ENCODE measurements at places on chromosomes 6 and 20. TPM values are rescaled to one million over a fixed set of nuclear protein-coding genes. Genes with fewer than 3 reads are reported as not detected.

GRCh38 chr6:165167861-165168260 lies 141.5 kb downstream of the C6orf118 start:
- DNase-seq = no peak
- H3K27me3 ChIP-seq = no peaks in the 10 kb centered on the region
- H3K27ac ChIP-seq = no peak overlapping the region

- no peaks in the 10 kb centered on the region for H3K27me3 ChIP-seq
- no peak overlapping the region for H3K27ac ChIP-seq
- DNase-seq = no peak
- no peaks in the 10 kb centered on the region for H3K4me1 ChIP-seq
Observed at GRCh38 chr6:12275107-12275506, 15.1 kb upstream of the EDN1 start.

DNA sequence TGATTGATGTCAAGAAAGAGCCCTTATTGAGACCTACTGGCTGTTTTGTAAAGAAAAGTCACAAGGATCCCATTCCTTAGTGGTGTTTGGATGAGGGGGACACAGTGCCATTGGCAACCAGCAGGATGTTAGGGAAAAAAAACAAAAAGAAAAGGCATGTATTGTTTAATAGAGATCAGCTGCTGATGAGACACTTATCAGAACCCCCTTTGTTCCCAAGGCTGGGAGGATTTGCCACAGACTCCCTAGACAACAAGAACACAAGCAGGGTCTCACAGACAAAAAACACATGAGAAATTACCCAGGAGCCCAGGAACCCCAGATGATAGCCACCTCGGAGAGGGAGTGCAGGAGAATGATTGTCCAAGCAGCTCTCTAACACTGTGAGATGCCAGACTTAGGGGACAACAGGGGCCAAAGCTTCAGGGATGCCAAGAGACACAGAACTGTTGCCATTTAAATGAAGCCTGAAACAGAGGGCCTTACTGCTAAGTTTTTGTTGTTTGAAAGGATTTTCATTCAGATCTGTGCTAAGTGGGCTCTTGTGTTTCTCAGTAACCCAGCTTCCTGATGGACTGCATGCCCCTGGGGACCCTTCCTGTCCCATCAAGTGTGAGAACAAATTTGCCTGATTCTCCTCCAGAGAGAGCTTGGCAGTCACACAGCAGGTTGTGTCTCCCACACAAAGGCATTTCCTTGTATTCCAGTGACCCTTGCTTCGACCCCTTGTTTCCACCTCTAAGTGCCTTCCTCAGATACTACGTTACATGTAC lies 48.7 kb upstream of the HEY2 start:
- no peak for DNase-seq
- H3K4me3 ChIP-seq = no peak overlapping the region
- H3K36me3 ChIP-seq = no peaks in the 10 kb centered on the region
- H3K4me1 ChIP-seq = no peaks in the 10 kb centered on the region

DNA sequence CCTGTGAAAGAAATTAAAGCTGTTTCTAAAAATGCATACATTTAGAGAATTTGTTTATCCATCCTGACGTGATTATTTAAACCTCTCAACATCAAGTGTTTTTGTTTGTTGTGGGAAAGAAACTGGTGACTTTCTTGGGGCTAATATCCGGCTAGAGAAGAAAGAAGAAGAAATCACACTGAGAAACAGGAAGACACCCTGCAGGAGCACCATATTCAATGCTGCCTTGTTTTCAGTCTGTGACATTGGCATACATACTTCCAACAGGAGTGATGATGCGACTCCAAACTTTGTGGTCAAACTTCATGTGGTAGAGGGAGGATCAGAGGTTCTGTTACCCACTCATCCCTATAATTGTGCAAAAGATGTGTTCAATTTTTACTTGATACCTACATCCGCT lies 997.6 kb upstream of the CITED2 start:
- H3K27ac ChIP-seq = no peak overlapping the region
- no peaks in the 10 kb centered on the region for H3K27me3 ChIP-seq
- H3K36me3 ChIP-seq = no peaks in the 10 kb centered on the region
- DNase-seq = no peak
- H3K4me3 ChIP-seq = no peak overlapping the region

GRCh38 chr6:27237089-27237803 lies 10.3 kb upstream of the PRSS16 start:
- H3K27ac ChIP-seq = no peak overlapping the region
- peak overlapping the region; percentile 19 for H3K4me3 ChIP-seq
- H3K4me1 ChIP-seq = peaks cover 31% of the 10 kb centered on the region
- no peaks in the 10 kb centered on the region for H3K36me3 ChIP-seq

GRCh38 chr20:18808712-18809111 lies 4.9 kb upstream of the SCP2D1 start:
- peaks cover 12% of the 10 kb centered on the region for H3K27me3 ChIP-seq
- no peak overlapping the region for H3K27ac ChIP-seq
- H3K4me1 ChIP-seq = no peaks in the 10 kb centered on the region
- DNase-seq = no peak
- H3K36me3 ChIP-seq = no peaks in the 10 kb centered on the region
- H3K4me3 ChIP-seq = no peak overlapping the region

- H3K4me3 ChIP-seq = no peak overlapping the region
- H3K36me3 ChIP-seq = no peaks in the 10 kb centered on the region
- no peaks in the 10 kb centered on the region for H3K4me1 ChIP-seq
- peaks cover 34% of the 10 kb centered on the region for H3K27me3 ChIP-seq
- no peak for DNase-seq
Observed at GRCh38 chr20:49381558-49382493, 100.6 kb downstream of the KCNB1 start.

DNA sequence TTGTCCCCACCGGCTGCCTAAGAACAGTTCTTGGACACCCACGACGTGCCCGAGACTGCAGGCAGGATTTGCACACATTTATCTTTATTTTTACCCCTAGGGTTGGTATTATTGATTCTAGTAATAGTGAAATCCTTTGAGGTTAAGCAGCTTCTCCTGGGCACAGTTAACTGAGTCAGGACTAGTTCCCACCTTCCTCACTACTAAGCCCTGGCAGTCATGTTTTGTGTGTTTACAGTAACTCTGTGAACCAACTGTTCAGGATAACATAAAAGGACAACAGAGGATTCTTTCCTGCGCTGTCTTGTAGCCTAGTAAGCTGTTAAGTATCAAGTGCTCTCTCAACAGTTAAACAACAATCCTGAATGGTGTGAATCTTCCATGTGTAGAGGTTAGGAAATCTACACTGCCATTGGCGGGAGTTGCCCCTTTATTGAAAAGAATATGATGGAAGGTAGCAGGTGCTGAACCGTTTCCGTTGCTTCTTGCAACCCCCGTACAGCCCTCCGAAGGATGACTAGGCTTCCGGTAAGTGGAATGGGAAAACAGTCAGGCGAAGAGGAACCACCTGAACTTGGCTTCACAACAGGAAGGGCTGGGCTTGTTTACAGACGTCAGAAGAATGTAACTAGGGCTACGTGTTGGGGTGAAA lies 979 bp upstream of the SOD2 start:
- H3K27ac ChIP-seq = peak overlapping the region; percentile 94
- no peaks in the 10 kb centered on the region for H3K27me3 ChIP-seq
- peaks cover 1% of the 10 kb centered on the region for H3K36me3 ChIP-seq
- H3K4me1 ChIP-seq = peaks cover 52% of the 10 kb centered on the region

DNA sequence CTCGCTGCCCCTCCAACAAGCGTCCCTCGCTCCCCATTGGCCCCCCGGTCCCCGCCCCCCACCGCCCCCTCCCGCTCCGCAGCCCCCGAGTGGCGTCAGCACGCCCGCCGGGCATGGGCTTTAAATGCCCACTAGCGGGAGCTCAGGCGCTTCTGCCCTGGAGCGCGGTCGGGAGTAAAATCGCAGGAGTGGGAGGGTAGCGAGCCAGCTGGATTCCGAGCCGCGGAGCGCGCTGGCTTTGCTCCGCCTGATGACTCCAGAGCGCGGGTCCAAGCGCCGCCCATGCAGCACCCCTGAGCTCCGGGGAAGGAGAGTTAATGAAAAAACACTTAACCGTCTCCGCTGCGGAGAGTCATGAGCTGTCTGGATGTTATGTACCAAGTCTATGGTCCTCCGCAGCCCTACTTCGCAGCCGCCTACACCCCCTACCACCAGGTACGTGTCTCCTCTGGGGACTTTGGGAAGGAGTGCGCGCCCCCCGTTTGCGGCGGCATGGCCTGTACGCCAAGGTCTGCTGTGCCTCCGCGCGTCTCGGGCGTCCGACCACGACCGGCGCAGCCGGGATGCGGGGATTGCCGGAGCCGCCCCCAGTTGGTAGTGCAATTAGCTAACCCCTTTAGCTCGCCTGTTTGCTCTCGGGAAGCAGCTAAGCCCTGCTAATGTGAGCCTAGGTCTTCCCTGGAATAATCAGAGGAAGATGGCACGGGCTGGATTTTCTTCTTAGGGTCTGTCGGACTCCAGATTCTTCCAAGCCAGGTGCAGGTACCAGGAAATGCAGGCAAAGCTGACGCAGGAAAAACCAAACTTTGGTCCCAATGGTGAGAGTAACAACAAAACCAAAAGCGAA lies at the start of gene VGLL2:
Gene VGLL2, plus strand, starts transcription at position 149 of the 847 bp plus-strand sequence. Its CDS starts 206 bp downstream, at position 355.
- peaks cover 19% of the 10 kb centered on the region for H3K4me1 ChIP-seq
- H3K36me3 ChIP-seq = no peaks in the 10 kb centered on the region
- peak; percentile 15 for DNase-seq

GRCh38 chr6:35543459-35544193 lies 30.9 kb upstream of the TULP1 start:
- H3K36me3 ChIP-seq = no peaks in the 10 kb centered on the region
- peaks cover 7% of the 10 kb centered on the region for H3K4me1 ChIP-seq
- H3K27ac ChIP-seq = no peak overlapping the region
- no peak for DNase-seq
- no peak overlapping the region for H3K4me3 ChIP-seq

GRCh38 chr6:15061180-15061641 lies 184.7 kb upstream of the JARID2 start:
- H3K4me3 ChIP-seq = no peak overlapping the region
- H3K27me3 ChIP-seq = no peaks in the 10 kb centered on the region
- H3K4me1 ChIP-seq = no peaks in the 10 kb centered on the region
- no peak overlapping the region for H3K27ac ChIP-seq
- H3K36me3 ChIP-seq = no peaks in the 10 kb centered on the region

C20orf202 gene
- 0.20 TPM for total RNA-seq

HLA-DMB gene
- not detected for total RNA-seq

MAVS gene
- total RNA-seq = 36.6 TPM

VNN1 gene
- 0.62 TPM for total RNA-seq
